Large intestine (tissue), 12 donors: ENCODE measurements at places on chromosomes 2 and 18. TPM values are rescaled to one million over a fixed set of nuclear protein-coding genes. Genes with fewer than 3 reads are reported as not detected.

Gene RNF125
- 11.7 TPM for polyA plus RNA-seq

Gene GFPT1
- polyA plus RNA-seq = 46.4 TPM

DNA sequence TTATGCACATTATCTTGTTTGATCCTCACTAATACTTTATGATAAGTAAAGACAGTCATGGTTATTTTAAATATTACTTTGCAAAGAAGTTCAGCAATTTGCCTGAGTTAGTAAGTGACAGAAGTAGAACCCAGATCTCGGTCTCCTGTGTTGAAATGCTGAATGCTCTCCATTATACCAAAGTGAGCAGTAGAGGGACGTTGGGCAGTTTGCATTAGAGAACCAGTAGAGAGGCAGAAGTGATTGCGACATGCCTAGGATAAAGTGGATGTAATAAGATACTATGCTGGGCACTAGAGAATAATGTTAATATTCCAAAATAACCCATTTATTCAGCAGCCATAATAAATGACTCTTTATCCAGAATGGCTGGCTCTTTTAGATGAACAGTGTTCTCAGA is 201.0 kb downstream of the PMAIP1 start:
- DNase-seq = no peak

DNA sequence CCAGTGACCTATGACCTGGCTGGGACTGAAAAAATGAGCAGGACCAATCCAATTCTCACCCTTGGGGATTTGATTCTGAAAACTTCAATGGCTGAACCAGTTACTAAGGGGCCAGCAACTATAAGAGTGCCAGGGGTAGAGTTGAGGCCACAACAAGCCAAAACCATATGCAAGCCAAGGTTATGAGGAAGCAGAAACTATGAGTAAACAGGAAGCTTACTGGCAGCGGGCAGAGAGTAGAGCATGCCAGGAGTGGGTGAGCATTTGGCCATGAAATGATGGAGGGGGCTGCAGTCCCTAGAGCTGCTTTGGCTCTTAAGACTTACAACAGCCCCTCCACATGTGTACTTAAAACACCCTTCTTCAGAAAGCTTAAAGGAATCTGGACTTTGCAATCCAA is 82.4 kb downstream of the RBMS1 start:
- DNase-seq = no peak

GRCh38 chr2:132645176-132645575 is 24.8 kb downstream of the LYPD1 start:
- no peak for DNase-seq

GRCh38 chr2:129761569-129762021 is 217.9 kb upstream of the RAB6C start:
- no peak for DNase-seq

DNA sequence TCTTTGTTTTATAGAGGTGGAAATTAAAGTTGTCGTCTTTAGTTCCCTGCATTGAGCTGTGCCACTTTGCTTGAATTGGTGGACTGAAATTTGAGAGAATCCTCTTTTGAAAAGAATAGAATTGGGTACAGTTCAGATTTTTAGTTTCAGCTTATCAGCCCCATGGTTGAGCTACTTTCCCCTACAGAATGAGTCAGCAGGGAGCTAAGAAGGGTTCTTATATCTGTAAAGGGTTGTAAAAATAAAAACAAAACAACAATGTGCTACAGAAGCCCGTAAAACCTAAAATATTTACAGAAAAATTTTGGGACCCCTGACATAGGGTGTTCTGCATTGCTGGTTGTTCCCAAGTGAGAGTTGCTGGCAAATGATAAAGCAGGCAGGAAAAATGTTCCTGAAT is 12.6 kb downstream of the SLC20A1 start:
- no peak for DNase-seq

GRCh38 chr18:22230471-22230945 is 61.1 kb downstream of the GATA6 start:
- no peak for DNase-seq

DNA sequence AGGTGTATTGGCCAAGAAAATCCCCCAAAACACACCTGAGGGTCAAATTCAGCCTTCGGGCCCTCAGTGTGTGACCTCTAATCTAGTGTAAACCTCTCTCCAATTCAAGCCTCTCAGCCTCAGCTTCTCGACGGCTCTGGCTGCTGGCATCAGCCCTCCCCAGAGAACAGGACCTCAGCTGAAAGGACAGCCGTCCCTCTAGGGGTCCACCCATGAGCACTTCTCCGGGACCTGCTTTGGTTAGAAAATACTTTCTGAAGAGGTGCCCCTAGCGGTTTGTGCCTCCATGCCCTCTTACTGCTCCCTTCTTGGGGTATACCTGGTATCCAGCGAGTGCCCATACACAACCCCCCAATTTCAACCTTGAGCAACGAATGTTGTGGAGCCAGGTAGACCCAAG is 48.8 kb downstream of the INHBB start:
- no peak for DNase-seq
